ENCODE measurements at places on chromosomes 12 and 14. TPM values are rescaled to one million over a fixed set of nuclear protein-coding genes. Genes with fewer than 3 reads are reported as not detected.
A peak's percentile ranks its signal among the peaks of the same experiment; 100 is the strongest.

FZD10 gene
- 0.22 TPM for total RNA-seq

KRT72 gene
- not detected for total RNA-seq

TAS2R30 gene
- 6.3 TPM for total RNA-seq

NRL gene
- total RNA-seq, result 6.3 TPM

TAPBPL gene
- total RNA-seq, result 21.9 TPM

PDE3A gene
- total RNA-seq, result 11.4 TPM

GRCh38 chr12:57452937-57453509, 2.1 kb upstream of the INHBE start:
- no peak overlapping the region for H3K27ac ChIP-seq
- no peaks in the 10 kb centered on the region for H3K4me1 ChIP-seq
- H3K27me3 ChIP-seq, result no peaks in the 10 kb centered on the region
- DNase-seq, result peak; percentile 88
- H3K36me3 ChIP-seq, result no peaks in the 10 kb centered on the region

GRCh38 chr12:120528861-120529525, at the start of gene COQ5:
Gene COQ5 (minus strand): TSS chr12:120529158. CDS start chr12:120529141, 17 bp downstream.
- peak within 1 kb of the TSS; percentile 81 for H3K4me3 ChIP-seq
- H3K27me3 ChIP-seq, result no peaks in the 10 kb centered on the region
- H3K27ac ChIP-seq, result peak within 1 kb of the TSS; percentile 98
- peak; percentile 93 for DNase-seq
- H3K4me1 ChIP-seq, result peaks cover 6% of the 10 kb centered on the region

- no peak overlapping the region for H3K4me3 ChIP-seq
- H3K27me3 ChIP-seq, result no peaks in the 10 kb centered on the region
- H3K4me1 ChIP-seq, result peaks cover 32% of the 10 kb centered on the region
- no peak for DNase-seq
- H3K36me3 ChIP-seq, result peaks cover 41% of the 10 kb centered on the region
- H3K27ac ChIP-seq, result peak overlapping the region; percentile 98
Observed at GRCh38 chr14:68787092-68787992, 5.5 kb downstream of the ZFP36L1 start.

- H3K4me1 ChIP-seq, result peaks cover 10% of the 10 kb centered on the region
- no peak for DNase-seq
- no peak overlapping the region for H3K4me3 ChIP-seq
- H3K36me3 ChIP-seq, result no peaks in the 10 kb centered on the region
Observed at GRCh38 chr12:88529531-88530488, 50.5 kb downstream of the KITLG start.

GRCh38 chr12:53985994-53986685, 1.2 kb downstream of the HOXC10 start:
- peak overlapping the region; percentile 36 for H3K4me3 ChIP-seq
- no peaks in the 10 kb centered on the region for H3K36me3 ChIP-seq
- no peak for DNase-seq
- peaks cover 92% of the 10 kb centered on the region for H3K27me3 ChIP-seq
- peak overlapping the region; percentile 88 for H3K27ac ChIP-seq
- peaks cover 16% of the 10 kb centered on the region for H3K4me1 ChIP-seq
